ENCODE measurements at places on chromosomes 2 and 18.

DNA sequence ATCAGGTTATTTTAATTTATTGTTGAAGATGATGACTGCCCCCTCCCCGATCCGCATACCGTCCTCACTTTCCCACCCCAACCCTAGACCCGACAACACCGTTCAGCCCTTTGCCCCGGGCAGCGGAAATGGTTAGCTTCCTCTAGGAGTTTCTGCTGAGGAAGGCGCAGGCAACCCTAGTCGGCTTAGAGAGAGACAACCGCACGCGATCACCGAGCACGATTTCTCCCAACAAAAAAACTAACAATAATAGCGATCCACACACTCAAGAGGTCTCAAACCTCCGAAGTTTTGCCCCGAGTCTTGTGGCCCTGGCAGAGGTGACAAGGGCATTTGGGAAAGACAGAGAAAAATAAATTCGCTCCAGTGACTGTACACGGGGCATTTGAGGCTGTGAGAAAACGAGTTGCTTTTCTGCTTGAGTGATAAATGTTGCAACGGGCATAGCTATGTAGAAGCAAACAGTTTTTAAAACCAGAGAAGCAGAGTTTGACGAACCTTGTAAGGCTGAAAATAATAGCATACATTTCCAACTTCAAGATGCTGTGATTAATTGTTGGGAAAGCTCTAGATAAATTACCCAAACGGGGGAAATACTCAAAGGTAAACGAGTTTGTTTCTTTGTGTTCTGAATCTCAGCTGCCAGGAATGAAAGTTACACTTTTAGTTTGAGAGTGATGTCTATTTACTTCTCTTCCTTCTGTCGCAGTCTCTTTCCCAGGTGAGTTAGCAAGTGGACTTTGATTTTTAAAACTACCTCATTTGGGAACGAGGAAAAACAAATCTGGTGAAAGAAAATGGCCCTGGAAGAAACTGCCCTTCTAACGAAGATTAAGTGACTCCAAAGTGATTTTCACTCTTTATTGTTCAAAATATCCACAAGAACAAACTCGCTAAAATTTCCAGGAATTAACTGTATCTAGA, 11.0 kb upstream of the SIX3 start:
- no peak for DNase-seq

GRCh38 chr2:238216651-238217184, 13.2 kb upstream of the ILKAP start:
- DNase-seq, result no peak

DNA sequence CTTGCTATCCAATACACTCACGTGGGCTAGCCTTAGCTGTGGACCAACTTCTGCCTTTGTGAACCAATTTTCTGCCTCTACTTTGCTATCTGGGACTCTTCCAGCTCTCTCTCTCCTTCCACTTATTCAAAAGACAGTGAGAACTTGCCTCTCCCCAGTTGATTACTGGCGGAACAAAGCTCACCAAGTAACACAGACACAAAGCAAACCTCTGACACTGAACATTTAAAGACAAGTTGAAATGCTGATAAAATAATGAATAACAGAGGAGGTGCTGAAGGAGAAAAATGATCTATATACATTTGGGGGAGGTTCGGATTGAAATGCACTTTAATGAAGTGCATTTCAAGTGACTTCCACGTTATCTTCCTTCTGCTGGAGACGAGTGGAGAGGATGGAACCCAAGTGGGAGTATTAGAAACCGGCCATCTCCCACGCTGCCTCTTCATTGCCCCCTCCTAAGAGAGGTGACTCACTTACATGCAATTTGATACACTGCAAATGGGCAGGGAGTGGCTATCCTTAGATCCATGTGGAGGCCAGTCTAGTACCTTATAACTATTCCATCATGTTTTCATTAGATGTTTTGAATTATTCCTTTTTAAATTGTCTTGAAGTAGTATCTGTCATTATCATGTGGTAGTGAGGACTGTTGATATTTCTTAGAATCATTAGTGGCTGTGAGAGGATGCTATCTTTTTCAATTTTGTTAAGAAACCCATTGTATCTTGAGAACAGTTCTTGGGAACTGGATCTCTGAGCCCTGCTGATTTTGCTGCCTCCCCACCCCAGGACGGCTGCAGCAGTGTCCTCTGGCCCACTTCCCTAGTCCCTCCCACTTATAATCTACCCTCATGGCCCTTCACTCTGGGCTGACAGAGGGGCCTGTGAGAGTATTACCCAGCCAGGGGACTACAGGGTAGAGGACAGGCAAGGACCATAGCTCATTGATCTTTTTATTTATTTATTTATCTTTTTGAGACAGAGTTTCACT, 6.0 kb upstream of the GLI2 start:
- DNase-seq, result no peak

DNA sequence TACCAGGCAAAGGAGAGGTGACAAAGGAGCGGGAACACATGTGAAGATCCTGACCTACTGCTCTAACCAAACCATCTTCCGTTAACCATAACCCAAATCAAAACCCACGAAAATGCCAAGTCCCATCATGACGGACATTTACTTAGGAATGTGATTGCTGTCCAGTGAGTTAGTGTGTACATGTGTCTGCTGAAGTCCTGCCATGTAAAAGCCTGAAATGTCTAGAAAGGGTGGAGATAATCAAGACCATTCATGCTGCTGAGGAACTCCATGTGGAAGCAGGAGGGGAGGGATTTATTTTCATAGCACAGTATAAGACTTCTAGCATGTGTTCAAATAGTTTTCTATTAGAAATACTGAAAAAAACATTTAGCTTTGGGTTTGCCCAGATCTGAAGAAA, 137.0 kb upstream of the BOD1L2 start:
- DNase-seq, result no peak

DNA sequence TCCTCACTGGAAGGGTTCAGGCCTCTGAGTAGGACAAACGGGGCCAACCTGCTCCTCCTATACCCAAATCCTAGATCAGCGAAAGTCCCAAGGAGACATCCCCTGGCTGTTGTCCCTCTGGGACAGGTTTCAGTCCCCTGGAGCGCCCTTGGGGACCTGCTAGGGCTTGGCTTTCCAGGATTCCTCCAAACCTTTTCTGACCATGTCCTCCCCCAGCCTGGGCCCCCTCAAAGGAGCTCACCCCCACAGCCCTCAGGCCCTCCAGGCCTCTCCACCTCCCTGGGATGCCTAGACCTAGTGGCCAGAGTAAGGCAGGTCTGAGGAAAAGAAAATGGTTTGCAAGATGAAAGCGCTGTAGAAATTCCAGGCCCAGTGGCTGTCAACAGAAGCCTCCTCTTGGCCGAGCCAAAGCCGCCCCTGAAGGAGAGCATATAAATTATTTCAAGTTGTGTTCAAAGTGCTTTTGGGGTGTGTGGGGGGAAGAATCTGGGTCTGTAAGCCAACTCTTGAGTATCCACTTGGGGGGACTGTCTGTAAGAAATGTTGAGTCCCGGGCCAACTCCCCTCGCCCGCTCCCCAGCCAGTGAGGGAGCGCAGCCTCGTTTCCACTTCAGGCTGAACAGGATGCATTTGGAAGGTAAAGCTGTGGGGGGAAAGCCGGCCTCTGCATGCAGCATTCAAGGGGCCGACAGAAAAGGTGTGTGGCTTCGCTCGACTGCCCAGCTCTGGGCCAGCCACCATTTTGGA, 158.6 kb downstream of the DYSF start:
- no peak for DNase-seq

GRCh38 chr2:120294008-120294340, 41.3 kb downstream of the RALB start:
- no peak for DNase-seq

DNA sequence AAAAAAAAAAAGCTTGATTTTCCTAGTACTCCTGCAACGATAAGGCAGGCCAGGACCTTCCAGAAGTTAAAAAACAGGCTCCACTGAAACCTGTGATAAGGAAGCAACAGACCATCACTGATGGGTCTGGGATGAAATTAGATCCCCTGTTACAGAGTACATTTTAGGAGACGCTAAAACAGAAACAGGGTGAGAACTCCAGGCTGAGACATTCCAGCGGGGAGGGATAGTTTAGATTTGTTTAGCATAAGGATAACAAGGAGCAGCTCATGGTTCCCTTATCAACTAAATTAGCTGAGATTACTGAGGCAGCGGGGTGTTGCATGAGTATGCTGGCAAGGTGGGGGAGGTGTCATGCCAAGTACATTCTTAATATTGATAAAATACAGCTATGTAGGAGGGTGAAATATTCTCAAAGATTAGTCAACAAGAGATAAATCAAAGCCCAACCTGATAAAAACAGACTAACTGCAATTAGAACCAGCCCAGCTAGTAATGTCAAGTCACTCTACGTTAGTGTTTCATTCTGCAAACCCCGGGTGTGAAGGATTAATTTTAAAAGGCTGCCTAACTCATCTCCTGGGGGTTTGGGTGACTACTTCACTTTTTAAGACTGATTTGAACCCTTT, 75.0 kb upstream of the BZW1 start:
- no peak for DNase-seq

DNA sequence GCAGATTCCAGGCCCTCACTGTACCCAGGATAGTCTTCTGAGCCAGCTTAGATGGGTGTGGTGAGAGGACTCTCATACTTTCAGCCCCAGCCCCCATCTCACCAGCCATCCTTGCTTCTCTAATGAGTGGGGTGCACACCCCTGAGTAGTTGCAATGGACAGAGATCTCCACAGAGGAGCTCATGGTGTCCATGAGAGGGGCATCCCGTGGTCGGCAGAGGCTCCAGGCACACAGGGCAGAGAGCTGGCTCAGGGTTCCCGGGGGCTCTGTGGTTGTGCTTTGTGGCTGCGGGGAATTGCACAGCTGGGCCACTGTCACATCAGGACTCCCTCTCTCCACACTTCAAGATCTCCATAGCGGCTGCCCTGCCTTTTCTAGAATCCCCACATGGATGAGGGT, 226.0 kb upstream of the PXDN start:
- no peak for DNase-seq

DNA sequence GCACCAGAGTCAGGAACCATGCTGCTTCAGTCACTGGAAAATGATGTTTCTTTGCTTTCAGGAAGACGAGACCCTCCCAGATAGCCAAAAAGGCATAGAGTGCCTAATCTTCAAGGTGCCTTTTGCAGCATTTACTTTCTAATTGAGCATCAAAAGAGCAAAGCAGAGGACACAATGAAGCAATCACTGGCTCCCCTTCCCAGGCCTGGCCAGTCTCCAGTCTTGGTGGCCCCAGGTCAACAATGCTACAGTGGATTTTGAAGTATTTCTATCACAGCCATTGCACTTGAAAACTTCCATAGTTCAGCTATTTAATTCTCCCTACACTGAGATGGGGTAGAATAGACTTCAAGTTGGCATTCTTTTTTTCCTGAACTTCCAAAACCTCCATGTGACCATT, 15.4 kb downstream of the ZBTB7C start:
- DNase-seq, result no peak

- DNase-seq, result no peak
Measured at GRCh38 chr18:74378179-74378682, 62.6 kb downstream of the C18orf63 start.

DNA sequence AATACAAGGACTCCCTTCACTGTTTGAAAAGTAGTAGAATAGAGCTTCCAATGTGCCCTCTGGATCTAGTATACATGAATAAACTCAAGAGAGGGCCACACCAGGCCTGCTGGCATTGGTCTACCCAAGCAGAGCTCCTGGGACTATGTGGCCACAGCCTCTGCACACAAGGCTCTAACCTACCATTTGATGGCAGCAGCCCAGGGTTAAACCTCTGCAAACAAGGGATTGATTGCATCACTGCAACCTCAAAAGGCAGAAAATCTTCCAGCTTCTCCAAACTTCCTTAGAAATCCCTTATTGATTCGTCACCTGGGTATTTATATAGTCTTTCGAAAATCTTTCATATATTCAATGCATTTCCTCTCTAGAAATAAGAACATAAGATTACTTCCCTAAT, 147.6 kb upstream of the SETBP1 start:
- DNase-seq, result no peak

DNA sequence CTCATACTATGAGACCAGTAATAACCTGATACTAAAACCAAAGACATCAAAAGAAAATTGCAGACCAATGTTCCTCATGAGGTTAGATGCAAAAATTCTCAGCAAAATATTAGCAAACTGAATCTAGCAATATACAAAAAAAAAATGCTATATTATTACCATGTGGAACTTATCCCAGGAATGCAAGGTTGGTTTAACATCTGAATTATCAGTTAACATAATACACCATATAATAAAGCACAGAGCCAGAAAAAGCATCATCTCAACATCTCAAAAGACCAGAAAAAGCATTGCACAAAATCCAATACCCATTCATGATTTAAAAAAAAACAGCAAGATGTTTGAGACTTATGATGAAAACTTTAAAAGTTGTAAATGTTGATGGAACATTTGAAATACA, 8.3 kb upstream of the ZCCHC2 start:
- DNase-seq, result no peak

GRCh38 chr18:37712776-37713175, 147.2 kb upstream of the CELF4 start:
- DNase-seq, result no peak

DNA sequence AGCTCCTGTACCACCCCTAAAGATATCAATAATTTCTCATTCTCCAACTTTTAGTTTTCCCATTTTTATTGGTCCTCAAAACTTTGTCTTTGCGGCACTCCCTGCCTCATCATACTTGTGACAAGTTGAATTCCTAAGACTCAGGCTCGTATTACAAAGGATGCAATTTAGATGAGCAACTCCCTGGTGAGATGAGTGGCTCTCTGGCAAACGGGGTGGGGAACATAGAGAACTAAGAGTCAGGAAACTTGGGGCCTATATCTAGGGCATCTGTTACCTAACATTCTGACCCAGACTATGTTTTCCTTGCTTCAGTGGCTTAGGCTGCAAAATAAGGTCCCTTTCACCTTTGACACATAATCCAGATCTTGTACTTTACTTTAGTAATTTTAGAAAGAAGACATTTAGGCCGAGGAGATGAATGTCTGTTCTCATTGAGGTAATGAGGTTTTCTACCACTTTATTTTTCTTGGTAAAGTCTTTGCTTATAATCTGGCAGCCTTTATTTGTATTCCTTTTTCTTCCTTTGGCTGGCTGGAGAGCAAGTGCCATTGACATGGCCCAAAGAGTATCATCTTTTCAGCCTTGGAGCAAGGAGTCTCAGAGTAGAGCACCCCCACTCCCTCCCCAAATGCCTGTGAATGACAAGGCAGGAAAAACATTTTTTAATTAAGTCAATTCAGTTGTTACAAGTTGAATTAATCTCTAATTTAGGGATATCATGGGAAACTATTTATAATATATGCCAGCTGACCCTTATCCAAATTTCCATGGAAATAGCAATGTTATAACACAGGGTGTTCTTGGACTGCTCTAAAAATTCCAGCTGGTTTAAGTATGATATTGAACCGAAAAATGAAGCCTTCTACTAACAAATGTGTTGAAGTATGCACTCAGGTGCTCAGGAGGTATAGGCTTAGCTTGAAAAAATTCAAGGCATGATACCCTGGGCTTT, 15.2 kb downstream of the TSPYL6 start:
- DNase-seq, result no peak

- no peak for DNase-seq
Measured at GRCh38 chr18:42245137-42245536, 290.1 kb downstream of the PIK3C3 start.

- DNase-seq, result no peak
Measured at GRCh38 chr2:238093181-238094140, 6.7 kb upstream of the ESPNL start.
